ENCODE measurements at places on chromosomes 1 and 21.

- peak; percentile 39 for DNase-seq
Measured at GRCh38 chr1:217333939-217334338, 297.0 kb downstream of the GPATCH2 start.

DNA sequence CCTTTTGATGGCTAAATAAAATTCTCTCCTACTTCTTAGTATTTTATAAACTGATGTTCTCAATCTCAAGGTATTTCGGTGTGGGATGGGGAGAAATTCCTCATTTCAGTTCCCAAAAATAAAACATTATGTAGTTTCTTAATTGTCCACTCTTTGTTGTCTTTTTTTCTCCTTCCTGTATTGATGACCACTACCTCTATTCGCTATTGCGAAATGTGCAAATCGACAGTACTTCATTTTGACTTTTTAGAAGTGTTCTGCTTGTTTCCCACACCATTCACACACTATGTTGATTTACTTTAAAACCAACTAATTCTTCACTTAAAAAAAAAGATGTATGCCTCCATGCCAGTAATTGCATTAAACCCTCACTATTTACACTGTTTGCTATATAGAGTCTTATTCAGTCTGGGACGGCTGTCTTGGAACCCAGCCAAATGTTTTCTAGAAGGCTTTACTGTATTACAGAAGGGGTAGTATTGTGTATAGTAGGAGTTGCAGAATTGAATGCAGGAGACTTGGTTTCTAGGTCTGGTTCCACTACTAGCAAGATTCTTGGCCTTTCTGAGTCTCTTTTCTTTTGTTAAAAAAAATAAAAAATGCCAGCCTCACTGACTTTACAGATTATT lies 5.6 kb downstream of the RNF2 start:
- DNase-seq, result peak; percentile 45

DNA sequence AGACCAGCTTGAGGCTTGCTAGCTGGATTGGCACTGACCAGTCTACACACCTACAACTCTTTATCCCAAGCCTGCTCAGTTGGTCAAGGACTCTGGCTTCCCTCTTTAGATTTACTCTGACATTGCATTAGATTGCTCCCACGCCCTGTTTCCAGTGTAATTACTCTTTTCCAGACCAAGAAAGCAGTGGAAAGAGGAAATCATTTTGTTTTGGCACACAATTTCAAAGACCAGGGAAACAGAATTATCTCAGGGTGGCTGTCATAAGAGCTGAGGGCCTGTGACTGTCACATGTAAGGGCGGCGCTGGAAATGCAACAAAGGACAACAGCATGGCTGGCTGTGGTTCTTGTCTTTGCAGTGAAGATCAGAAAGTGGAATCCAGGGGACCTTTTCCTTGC lies 302.7 kb downstream of the HHAT start:
- DNase-seq, result no peak

GRCh38 chr1:166039436-166040201 lies 127.2 kb downstream of the FAM78B start:
- no peak for DNase-seq

DNA sequence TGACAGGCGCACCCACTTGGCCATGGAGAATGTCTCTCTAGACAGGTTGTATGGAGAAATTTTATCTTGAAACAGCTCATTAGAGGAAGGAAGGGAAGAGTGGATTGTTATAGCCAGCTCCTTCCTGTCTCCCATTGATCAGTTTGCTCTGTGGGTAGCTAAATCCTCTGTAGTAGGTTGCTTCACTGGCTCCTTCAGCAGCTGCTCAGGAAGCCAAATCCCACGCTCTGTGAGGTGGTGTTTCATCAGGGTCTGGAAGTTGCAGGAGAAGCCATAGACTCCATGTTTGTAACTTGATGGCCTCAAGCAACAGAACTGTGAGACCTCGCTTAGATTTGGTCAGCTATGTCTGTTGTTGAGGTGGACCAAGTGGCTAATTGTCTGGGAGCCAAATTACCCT lies 6.8 kb upstream of the NFYC start:
- DNase-seq, result peak; percentile 31

- DNase-seq, result no peak
Measured at GRCh38 chr1:3208819-3209200, 139.8 kb downstream of the PRDM16 start.
